ENCODE measurements at places on chromosomes 2 and 18. TPM values are rescaled to one million over a fixed set of nuclear protein-coding genes. Genes with fewer than 3 reads are reported as not detected.

Gene GREB1
- under 0.01 TPM for total RNA-seq

Gene C2orf15
- 0.90 TPM for total RNA-seq

Gene MC2R
- total RNA-seq, result not detected

- DNase-seq, result no peak
These were observed 152.0 kb downstream of the GREB1L start for GRCh38 chr18:21393986-21394385.

DNA sequence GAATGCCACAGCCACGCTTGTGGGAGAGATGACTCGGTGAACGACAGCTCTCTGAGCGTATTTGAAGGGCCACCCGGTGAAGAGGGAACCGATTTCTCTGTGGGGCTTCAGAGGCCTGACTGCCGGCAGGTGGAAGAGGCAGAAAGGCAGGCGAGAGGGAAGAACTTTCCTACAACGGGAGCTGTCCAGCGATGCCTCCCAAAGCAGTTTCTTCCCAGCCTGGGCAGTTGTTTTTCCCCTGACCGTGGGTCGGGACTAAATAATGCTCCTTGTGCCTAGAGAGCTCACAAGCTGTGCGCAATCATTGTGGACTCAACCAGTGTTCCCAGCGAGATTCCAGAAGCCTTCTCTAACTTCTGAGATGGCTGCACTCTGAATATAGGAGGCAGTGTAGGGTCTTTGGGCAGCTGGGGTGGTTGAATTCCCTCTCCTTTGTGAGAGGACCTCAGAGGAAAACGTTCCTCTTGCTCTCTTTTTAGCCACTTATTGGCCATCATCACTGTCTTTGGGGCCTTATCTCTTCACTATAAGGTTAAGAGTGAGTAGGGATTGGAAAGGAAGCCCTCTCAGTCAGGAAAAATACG is 710 bp downstream of the SEC11C start:
- peak; percentile 38 for DNase-seq

GRCh38 chr2:14715600-14715999 is 83.1 kb downstream of the LRATD1 start:
- DNase-seq, result no peak

GRCh38 chr18:21743166-21743832 is 2.7 kb downstream of the MIB1 start:
- no peak for DNase-seq

DNA sequence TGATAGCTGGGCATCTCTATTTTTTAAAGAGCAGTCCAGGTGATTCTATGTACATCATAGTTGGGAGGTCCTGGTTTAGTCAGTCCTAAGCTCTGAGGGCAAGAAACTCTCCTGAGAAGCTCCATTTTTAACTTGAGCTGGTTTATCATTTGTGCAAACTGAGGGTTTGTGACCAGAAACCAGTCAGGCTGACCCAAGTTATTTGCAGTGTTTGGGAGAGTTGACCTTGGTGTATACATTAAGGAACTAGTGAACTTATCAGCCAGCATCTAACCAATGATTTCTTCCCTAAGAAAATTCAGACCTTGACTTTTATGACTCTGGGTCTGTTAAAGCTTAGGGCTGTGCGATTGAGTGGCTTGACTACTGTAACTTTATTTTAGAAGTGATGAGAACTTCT is 10.6 kb upstream of the MGAT5 start:
- no peak for DNase-seq

DNA sequence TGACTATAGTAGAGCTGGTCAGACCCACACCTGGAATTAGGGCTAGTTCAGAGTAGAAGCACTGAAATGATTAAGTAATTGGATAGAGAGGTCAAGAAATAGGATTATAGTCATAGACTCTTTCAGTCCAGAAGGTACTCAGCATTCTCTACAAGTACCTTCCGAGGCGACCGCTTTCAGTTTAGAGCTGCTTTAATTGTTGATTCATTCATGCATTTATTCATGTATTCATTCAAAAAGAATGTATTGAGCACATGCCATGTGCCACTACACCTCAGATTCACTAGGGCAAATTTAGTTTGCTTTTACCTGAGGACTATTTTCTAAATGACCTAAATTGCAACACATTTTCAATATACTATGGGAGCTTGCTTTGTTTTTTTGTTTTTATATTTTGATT is 48.7 kb downstream of the CRIM1 start:
- DNase-seq, result peak; percentile 74

DNA sequence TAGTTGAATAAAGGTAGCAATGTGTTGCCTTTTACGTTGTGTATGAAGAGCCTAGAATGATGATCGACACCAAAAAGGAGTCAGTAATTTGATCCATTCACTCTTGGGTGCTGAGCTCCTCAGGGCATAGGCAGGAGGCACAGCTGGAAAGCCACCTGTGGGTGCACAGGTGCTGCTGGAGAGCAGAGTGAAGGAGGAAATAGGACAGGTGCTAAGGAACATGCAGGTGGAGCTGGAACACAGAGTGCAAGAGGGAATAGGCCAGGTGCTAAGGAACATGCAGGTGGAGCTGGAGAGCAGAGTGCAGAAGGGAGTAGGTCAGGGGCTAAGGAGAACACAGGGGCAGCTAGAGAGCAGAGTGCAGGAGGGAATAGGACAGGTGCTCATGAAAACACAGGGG is 86.1 kb downstream of the SH3YL1 start:
- DNase-seq, result no peak

- no peak for DNase-seq
These were observed 3.7 kb downstream of the FTCDNL1 start for GRCh38 chr2:199847181-199847864.

DNA sequence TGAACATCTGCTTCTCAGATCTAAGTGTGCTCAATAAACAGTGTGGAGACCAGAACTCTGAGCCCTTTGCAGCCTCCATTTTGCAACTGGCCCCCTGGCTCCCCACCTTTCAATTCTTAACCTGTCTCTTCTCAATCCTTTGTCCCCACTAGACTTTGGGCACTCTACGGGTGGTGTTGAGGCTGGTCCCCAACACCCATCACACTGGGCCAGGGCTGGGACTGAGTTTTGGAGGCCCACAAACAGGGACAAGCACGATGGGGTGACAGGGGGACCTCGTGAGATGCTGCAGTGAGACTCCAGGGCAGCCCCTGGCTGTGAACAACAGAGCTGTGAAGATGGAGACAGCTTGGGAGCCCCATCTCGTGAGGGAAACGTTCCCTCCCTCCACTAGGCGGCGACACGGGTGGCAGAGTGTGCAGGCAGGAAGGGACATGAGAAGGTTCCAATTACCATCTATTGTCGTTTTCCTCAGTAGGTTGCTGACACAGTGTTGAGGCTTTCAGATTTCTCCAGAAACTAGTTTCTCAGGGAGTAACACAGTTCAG is 1.2 kb downstream of the ANKMY1 start:
- DNase-seq, result peak; percentile 38

DNA sequence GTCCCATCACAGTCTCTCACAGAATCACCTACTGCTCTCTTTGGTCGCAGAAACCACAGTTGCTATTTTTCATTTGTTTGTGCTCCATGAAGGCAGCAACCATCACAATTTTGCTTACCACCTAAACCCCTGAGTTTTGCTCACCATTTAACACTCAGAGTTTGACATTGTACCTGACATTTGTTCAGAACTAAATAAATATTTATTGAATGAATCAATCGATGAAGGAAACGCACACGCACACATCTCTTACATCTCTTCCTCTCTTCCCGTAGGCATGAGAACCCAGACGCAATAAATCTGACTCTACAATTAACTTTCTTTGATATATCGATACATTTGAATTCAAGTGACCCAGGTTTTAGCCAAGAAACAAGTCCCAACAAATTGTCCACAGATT is 105.5 kb upstream of the RNF152 start:
- DNase-seq, result peak; percentile 33

DNA sequence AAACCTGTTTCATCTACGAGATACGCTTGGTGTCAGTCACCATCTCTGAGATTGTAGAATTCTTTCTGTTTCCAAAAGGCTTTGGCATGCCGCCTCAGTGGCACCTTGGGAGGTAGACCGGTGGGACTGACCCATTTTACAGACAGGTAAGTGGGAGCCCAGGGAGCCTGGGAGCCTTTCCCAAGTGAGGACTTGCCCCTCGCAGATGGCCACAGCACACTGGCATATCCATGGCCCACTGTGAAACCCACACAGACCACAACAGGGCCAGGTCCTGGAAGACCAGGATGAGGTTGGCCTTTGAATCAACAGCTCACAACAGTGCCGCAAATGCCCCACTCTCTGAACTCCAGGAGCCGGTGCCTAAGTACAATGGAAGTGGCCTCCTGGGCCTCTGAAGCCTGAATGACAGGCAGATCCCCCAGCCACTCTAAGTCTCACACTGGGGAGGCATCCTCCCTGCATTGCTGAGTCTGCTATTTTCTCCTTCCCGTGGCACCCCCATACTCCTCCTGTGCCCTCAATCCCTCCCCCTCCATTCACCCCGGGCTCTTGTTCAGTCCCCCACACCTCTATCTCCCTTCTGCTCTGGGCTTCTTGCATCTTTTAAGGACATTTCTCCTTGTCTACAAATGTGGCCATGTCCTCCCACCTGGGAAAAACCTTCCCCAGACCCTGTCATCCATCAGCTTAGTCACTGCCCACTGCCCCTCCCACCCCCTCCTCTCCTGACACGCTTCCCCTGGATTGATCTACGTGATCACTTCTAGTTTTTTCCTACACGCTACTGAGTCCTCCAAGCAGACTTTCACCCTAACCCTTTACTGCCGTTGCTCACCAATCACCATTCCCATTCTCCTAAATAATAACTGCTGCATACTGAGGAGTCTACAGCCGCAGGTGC is 26.2 kb downstream of the CENPA start:
- no peak for DNase-seq

Measured in bronchial epithelial cell (primary cell).